Hematopoietic multipotent progenitor cell treated with erythropoietin and hydrocortisone succinate and interleukin-3 and kit ligand, for 8 days (in vitro differentiated cells): ENCODE measurements at places on chromosomes 3 and 15.

DNA sequence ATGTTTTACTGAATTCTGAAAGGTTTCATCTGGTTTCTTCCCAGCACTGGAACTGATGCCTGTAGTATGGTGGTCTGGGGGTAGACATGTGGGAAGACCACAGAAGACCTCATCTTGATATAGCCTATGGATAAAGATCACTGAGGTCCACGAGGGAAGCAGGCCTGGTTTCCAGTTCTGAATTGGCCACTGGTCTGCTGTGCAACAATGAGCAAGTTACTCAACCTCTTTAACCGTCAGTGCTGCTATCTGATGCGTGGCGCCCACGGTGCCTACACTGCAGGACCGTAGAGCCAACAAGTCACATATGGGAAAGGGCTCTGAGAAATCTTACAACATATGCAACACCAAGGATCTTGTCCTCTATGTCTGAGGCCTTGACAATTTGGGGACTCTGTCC lies 13.3 kb downstream of the TLE3 start:
- peak; percentile 17 for DNase-seq

DNA sequence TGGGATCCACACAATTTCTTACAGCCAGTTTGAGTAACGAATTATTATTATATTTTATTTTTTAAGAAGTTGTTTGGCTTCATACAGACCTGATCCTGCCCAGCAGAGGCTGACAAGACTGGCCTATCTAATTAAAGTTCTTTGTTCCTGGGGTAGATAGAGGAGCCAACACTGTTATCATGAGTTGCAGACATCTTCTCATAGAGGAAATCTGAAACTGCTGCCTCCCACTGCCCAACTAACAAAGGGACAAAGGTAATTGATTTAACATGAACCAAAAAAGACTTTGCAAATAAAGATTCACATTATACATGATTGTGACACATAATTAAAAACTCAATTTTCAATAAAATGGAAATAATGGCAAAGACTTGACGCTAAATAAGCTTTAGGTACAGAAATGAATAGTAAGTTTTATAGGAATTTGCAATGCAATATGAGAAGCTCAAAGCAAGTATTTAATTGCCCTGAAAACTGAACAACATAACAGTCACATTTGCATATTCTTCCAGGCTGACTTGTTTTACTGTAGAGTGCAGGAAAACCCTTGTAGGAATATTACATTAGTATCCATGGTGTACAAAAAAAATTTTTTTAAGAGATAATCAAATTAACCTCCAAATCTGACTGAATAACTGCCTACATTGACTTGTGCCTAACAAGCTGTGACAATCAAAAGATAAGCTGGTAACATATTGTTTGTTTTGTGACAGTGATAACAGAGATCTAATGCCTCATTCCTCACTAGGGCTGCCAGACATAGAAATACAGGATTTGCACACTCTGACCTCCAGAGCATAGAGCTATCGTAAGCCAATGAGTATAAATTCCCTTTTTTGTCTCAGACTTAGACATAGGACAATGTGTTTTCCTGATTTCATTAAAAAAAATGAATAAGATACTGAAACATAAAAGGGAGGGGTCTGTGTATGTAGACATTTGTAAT lies 273.2 kb downstream of the MFSD1 start:
- DNase-seq, result no peak

GRCh38 chr3:33936921-33937525 lies 138.6 kb downstream of the PDCD6IP start:
- no peak for DNase-seq

- peak; percentile 70 for DNase-seq
Measured at GRCh38 chr15:39925112-39925842, 5.2 kb upstream of the GPR176 start.

- DNase-seq, result peak; percentile 10
Measured at GRCh38 chr3:99920481-99921376, 103.1 kb downstream of the CMSS1 start.

- no peak for DNase-seq
Measured at GRCh38 chr15:66730168-66731021, 28.4 kb downstream of the SMAD6 start.

DNA sequence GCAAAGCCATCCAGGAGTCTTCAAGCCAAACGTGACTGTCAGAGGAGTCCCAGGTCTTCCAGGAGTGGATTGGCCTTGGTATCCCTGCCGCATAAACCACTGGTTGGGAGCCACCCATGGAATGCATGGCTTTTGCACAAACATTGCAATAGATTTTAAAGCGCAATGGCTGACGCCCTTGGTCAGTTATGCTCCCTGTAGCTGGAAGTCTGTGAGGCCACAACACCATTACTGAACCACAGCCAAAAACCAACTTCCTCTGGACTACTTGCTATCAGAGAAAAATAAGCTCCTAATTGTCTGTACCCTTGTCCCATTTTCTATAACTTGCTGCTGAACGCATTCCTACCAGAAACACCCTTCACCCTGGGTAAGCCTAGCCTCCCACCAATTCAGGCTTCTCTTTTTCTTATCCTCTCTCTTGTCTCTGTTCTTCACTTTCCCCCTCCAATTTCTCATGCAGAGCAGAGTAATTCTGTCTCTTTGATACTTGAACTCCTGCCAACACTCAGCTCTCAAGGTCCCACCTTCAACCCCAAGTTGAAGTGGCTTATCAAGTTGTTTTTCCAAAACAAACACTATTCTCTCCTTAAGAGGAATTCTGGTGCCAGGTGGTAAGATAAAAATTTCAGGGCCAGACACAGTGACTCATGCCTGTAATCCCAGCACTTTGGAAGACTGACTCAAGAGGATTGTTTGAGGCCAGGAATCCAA lies 176.4 kb upstream of the UBE2E1 start:
- DNase-seq, result no peak

- no peak for DNase-seq
Measured at GRCh38 chr3:112687211-112687610, 46.3 kb upstream of the CCDC80 start.

GRCh38 chr3:157683668-157684067 lies 180.5 kb upstream of the VEPH1 start:
- no peak for DNase-seq

- no peak for DNase-seq
Measured at GRCh38 chr15:100926971-100927756, 8.0 kb downstream of the LRRK1 start.

DNA sequence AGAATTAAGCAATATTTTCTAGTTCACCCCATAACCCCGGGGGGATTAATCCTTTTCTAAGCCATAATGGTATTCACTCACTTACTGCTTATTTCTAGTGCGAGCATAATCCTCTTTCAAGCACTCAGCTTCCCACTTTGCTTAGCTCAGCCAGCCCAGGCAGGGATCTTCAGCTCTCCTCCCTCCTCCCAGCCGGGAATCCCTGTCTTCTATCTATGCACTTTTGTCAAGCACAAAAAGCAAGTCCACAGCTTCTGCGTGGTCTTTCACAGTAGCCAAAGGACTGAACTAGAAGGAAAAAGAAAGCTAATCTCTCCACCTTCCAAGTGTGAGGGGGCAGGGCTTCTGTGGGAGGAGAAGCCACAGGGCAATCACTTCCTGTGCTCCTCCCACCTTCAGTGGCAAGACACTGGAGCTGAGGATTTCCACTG lies 62.8 kb downstream of the PEX5L start:
- DNase-seq, result no peak

- DNase-seq, result no peak
Measured at GRCh38 chr3:68007621-68008226, 353.3 kb upstream of the SUCLG2 start.

GRCh38 chr15:22967084-22967770 lies 12.9 kb downstream of the CYFIP1 start:
- no peak for DNase-seq

DNA sequence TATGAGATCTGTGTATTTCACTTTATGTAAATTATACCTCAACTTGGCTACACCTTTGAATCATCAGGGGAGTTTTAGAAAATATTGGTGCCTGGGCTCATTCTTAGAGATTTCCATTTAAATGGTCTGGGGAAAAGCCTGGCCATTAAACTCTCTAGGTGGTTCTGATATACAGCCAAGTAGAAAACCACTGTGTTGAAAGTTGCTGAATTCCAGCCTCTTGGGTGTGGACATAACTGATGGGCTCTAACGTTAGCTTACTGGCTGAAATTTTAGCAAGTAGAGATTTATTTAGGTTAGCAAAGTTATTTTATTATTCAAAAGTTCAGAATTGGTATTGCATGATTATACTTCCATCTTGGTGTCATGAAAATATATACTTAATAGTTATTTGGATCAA lies 84.1 kb downstream of the ATG7 start:
- DNase-seq, result no peak

DNA sequence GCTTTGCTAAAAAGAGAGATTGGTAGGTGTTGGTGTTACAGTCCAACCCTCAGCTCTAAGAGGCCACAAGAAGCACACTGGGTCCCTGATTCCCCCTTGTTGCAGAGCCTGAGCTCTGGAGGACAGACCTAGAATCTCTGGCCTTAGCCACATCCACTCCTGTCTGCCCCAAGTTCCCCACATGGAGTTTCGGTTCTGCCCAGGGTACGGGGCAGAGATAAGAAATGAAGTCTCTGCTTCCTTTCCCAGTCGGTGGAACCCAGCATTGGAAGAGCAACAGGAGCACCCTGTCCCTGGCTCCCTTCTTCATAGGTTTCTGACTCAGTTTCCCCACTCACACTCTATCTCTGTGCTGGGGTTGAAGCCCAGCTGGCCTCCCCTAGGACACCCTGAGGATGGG lies 13.2 kb downstream of the PRR23E start:
- DNase-seq, result no peak

DNA sequence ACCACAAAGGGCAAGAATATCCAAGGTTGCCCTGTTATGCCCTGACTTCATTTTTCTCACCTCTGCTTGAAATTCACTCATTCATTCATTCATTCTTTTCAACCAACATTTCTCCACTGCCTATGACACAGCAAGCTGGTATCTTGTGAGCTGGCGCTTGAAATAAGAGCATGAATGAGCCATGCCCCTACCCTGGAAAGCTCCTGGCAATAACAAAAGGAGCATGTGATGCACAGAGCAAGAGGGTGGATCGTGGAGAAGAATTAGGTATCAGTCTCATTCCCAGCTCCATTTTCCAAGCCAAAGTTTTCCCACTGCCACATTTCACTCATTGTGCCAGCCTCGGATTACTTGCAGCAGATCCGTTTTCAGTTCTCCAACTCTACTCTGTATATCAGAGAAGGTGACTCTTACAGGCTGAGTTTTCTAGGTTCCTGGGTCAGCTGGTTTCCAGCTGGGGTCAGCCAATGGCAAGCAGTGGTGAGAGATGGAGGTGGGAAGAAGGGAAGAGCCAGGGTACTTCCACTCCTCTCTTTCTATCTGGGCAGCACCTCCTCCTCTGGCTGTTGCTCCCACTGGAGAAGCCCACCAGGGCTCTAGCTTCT lies 144.8 kb downstream of the SUCLG2 start:
- DNase-seq, result no peak

DNA sequence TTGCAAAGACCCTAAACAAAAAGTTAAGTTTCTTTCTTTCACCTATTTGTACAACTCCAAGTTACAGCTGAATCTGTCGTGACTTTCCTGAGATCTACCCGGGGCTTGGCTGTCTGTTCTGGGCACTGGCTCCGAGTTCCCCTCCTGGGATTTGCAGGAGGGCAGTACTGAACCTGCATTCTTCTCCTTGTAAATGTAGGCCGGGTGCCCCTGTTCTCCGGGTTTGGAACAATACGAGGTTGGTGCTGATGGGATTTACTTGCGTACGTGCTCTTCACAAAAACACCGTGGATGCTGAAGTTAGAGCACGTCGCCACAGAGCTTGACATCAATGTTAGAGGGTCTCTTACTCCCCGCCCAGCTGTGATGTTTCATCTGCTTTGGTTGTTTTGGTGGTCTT lies 48.1 kb downstream of the KLHL25 start:
- no peak for DNase-seq

GRCh38 chr3:16452261-16452660 lies 61.2 kb downstream of the RFTN1 start:
- DNase-seq, result no peak

DNA sequence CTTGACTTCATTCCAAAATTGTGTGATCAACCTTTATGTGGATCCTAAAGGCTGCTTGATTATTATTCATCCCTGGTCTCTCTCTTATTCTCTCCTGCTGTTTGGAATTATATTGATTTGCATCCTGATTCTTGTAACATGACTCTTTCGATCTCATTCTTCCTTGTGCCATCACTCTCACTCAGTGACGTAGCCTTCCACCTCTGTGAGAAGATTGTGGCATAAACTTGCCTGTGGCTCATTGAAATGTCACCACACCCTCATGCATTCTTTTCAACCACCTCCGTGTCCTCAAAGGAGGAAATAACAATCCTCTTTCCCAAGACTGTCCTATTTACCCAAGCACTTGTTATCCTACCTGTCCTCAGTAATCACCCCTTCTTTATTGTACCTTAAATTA lies 41.3 kb upstream of the GCNT3 start:
- no peak for DNase-seq

DNA sequence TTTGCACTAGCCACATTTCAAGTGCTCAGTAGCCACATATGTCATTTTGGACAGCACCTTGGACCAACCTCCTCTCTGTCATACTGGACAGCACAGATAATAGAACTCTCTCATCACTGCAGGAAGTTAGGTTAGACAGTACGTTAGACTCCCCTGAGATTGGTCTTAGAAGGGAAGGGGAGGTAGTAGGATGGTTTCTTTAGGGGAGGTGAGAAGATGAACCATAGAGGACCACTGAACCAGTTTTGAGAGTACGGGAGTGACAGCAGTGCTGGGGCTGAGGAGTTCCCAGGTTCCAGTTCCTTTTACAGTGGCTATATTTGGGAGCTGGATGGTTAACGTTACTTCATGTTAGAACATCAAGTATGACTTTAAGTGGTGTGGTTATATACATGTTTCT lies 7.8 kb downstream of the LRCH3 start:
- DNase-seq, result no peak

GRCh38 chr3:122908251-122908650 lies 113.4 kb downstream of the SLC49A4 start:
- DNase-seq, result no peak

DNA sequence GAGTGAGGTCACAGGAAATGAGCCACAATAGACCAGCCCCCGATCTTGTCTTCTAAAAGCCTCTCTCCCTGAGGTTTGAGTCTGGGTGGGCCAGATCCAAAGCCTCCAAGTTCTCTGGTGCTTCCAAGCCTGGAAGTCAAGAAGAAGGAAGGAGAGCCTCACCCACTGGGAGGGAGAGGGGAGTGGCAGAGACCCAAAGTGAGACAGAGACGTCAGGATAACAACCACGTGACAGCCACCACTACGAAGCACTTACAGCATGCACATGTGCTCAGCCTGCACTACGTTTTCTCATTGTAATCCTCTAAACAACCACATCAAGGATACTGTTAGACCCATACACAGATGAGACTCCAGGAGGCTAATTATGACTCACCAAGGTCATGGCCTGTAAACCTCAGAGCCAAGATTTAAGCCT lies 197.3 kb upstream of the LINGO1 start:
- no peak for DNase-seq

DNA sequence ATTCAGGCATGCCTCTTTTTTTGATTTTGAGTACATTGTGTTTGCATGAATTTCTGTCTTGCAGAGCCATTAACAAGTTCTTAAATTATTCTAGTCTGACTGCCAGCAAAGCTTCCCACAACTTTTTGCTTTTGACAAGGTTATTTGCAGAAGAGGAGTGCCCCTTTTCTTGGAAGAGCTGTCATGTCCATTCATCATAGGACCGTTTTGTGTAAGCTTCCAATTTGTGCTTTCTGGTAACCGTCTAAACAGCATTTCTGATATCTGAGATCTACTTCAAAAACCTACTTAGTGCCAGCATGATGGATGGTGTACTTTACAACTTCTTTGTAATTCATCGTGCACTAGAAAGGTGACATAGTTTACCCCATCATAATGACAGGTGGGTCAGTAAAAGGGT lies 379.7 kb downstream of the NAALADL2 start:
- DNase-seq, result no peak
